Foreskin keratinocyte (primary cell): ENCODE measurements at places on chromosomes 16 and 17. TPM values are rescaled to one million over a fixed set of nuclear protein-coding genes. Genes with fewer than 3 reads are reported as not detected.

GRCh38 chr16:7979448-7980132 is 610.7 kb downstream of the TMEM114 start:
- no peak for DNase-seq

GRCh38 chr16:65119901-65120401 is 1.9 kb downstream of the CDH11 start:
- no peak for DNase-seq

GRCh38 chr16:75097941-75098901 is 18.4 kb downstream of the LDHD start:
- no peak for DNase-seq

DNA sequence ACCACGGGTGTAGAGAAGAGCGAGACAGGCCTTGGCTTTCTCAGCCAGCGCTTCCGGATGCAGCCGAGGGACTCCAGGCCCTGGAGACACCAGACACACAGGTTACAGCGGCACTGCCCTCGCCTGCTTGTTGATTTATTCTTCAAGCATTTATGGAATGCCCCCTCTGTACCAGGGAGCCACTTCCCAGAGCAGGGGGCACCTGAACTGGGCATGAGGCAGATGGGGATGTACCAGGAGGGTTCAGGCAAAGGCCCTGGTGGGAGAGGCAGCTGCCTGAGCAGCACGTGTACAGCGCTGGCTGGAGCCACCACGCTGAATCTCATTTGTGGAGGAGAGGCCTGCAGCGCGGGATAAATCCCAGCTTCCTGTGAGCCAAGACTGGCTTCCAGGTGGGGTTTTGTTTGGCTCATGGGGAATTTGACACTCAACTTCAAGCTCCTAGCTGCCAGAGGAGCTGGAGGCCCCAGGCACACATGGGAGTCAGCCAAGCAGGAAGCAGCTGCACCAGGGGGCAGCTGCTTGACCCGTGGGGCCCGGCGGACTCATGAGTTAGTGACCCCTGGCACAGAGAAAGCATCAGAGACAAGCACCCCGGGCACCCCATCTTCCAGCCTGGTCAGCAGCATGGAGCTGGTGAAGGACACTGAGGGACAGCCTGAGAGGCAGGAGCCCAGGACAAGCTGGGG is 59.7 kb downstream of the IL21R start:
- no peak for DNase-seq

DNA sequence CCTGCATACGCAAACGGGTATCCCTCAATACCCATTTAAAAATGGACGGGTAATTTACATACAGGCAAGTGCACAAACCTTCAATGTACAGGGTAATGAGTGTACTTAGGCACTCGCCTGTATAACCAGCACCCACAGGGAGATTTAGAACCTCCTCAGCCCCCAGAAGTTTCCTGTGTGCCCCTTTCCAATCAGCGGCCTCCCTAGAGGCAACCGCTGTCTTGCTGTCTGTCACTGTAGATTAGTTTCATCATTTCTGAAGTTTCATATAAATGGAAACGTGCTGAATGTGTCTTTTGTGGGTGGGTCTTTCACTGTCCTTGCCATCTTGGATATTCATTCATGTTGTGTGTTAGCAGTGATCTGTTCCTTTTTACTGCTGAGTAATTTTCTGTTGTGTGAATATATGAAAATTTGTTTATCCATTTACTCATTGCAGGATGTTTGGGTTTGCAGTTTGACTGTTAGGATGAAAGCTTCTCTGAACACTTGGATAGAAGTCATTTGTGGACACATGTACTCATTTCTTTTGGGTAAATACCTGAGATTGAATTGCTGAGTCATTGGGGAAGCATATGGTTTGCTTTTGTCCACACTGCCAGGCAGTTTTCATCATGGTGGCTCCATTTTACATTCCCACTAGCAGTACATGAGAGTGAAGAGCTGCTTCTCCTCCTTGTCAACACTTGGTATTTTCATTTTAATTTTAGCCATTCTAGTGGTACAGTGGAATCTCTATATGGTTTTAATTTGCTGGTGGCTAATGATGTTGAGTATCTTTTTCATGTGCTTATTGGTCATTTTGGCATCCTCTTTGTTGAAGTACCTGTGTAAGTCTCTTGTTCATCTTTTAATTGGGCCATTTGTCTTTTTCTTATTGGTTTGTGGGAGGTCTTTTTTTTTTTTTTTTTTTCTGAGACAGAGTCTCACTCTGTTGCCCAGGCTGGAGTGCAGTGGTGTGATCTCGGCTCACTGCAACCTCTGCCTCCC is 2.1 kb upstream of the ADCY7 start:
- DNase-seq, result peak; percentile 39

- no peak for DNase-seq
Observed at GRCh38 chr17:48462946-48463345, 32.9 kb upstream of the SKAP1 start.

DNA sequence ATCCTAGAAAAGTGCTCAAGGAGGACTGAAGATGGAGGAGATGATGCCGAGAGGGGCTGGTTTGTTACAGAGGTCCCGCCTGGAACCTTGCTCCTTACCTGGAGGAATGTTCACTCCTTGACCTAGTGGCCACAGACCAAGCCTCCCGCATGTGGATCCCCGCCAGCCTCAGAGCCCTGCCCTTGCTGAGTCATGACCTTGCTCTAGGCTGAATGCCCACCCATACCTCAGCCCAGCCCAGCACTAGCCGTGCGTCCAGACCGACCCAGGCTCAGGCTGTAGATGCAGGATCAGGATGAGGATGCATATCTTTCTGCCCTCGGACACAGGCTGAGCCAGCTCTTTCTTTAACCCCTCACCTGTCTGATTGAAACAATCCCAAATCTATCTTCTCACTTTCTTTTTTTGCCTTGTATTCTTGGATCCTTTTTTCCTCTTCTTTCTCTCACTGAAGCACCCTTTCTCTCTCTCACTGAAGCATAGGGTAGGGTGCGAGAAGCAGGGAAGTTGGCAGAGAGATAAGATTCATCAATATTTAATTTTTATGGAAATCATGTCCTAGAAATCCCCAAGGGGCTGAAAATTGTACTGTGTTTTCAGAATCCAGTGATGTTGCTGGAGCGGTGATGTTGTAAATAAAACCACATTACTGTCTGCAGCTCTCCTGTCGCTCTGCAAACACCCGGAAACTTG is 34.9 kb downstream of the WSCD1 start:
- no peak for DNase-seq

DNA sequence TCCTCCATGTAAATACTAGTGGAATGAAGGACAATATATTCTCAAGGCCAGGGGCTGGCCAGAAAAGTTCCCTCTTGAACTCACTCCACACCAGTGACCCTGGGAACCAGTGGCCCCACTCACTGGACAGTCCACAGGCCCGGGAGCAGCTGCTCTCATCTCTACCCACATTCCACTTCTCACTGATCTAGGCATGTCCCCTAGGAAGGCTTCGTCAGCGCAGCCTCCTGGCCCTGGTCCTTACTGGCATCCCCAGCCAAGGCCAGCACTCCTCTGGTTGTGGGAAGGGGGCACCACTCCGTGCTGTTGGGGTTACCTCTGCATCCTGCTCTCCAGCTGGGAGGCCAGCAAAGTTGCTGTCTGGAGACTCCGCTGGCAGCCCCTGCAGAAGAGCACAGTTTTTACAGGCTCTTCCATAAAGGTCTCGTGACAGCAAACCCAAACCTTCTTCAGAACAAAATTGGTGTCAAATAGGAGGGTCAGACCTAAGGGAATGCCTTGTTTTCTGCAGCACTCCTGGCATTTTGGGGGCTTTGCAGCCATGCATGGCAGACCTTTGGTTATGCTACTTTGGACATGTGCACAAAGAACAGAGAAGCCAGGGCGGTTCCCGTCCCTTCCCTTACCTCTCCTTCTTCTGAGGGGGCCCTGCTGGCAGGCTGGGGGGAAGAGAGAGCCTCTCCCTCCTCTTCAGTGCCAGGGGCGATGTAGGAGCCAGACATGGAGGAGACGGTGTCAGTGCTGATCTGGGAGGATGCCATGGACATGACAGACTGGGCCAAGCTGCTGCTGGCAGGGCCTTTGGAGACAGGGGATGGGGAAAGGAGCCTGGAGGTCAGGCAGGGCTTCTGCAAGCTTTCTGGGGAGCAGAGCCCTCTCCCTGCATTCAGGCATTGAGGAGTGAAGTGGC is 14.1 kb upstream of the FOXJ1 start:
- DNase-seq, result no peak

DNA sequence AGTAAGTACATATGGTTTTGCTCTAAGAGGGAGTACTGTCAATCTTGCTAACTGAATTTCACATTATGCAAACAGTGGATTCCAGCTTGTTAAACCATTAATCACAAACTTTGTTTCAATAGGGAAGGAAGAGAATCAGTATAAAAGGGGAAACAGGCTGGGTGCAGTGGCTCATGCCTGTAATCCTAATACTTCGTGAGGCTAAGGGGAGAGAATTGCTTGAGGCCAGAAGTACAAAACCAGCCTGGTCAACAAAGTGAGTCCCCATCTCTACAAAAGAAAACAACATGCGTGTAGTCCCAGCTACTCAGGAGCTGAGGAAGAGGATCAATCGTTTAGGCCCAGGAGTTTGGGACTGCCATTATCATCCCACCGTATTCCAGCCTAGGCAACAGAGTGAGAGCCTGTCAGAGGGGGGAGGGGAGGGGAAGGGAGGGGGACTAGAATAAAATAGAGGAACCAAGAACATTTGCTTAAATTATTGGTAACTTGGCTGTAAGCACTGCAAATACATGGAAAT is 65.7 kb downstream of the FBXL20 start:
- DNase-seq, result no peak

- peak; percentile 79 for DNase-seq
Observed at GRCh38 chr17:48100160-48100559, 1.1 kb downstream of the CBX1 start.

DNA sequence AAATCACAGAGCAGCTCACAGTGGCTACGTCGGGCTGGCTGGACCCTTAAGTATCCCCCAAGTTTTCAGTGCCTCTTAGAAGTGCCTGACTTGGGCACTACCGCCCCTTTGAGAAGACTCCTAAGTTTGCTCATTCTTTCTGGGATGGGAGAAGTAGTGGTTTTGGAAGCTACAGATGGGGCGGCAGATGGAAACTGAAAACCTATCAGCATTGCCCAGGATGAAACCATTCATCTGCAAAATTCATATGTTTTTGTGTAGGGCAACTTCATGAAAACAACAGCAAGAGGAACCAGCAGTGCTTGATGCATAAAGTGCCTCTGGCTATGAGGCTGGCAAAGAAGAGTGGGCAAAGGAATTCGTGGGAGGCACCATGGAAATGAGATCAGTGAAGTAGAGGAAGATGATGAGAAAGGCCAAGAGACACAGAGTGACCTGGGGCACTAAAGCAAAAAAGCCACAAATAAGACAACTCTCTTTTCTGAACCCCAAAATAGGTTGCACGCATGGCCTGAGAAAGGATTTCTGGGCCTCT is 277.1 kb downstream of the XYLT1 start:
- no peak for DNase-seq

DNA sequence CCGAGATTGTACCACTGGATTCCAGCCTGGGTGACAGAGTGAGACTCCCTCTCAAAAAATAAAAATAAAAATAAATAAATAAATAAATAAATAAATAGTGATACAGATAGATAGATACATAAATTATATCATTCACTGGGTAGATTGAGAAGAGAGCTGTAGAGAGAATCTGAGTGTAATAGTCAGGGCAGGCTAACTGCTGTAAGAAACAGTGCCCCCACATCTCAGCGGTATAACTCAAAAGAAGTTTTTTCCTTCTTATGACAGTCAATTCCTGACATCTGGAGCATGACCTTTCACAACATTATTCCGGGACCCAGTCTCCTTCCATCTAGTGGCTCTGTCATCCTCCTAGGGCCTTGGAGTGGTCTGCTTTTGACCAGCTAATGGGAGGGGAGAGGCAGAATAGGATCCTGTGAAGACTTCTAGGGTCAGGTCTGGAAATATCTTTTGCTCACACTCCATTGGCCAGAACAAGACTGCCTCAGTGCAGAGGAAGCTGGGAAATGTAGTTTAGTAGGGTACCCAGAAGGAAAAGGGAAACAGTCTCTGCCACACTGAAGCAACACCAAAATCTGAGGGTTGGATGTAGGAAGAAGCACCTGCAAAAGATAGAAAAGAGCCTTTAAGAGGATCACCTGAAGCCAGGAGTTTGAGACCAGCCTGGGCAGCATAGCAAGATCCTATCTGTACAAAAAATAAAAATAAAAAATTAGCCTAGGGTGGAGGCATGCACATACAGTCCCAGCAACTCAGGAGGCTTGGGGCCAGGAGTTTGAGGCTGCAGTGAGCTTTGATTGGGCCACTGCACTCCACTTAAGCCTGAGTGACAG is 3.0 kb upstream of the QPRT start:
- no peak for DNase-seq

GRCh38 chr17:20307326-20307910 is 159.9 kb downstream of the LGALS9B start:
- DNase-seq, result no peak

DNA sequence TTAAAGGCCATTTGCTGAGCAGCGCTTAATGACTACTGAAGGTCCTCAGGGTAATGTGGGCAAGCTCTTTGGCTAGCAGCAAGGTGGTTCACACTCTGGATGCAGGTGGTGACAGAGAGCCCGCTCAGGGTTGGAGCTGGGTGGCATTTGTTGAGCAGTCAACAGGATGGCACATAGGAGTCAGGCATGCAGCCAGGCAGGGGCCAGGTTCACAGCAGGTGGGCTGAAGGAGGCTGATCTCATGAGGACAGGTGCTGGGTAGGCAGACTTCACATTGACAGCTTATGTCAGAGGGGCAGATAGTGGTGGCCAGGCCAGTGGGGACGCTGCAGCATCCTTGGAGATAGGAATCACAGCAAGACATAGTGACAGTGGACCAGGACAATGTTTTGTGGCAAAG is 4.5 kb downstream of the KRTAP3-1 start:
- DNase-seq, result no peak

GRCh38 chr16:67163999-67164558 is 466 bp upstream of the HSF4 start:
- DNase-seq, result no peak

DNA sequence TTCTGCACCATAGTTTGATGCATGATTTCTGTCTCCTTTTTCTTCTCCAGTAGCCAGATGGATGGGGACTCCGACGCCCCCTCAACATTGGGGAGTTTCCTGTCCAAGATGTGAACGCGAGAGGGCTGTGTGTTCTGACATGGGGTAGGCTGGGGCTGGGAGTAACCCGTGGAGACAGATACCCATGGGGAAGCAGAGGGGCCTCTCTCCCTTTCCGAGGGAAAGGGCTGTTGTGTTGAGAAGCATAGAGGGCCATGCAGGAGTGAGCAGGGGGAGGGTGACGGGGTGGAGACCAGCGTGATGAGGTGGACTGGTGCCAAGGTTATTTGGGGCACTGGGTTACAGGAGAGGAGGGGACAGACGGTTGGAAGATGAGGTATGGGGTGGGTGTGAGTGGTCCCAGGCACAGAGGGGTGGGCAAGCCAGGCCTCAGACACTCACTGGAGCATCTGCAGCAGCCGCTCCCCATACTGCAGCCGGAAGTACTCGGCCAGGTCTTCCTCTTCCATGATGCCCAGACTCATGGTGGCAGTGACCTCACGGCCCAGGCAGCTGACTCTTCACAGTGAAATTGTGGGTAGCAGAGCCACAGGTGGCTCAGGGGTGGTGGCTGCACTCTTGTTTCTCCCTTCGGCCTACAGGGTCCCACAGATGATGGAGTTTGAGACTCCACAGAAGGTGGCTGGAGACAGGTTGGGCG is 400 bp downstream of the CCDC42 start:
- no peak for DNase-seq

- peak; percentile 34 for DNase-seq
Observed at GRCh38 chr16:53502331-53503269, at the start of gene AKTIP. AKTIP (minus strand) TSS chr16:53503209; CDS start chr16:53500259, 2,950 bp downstream.

The CFAP97D1 gene
- total RNA-seq, result not detected in 2 replicates

The IGFBP4 gene
- 7.7 and 18.4 TPM in 2 replicates for total RNA-seq

The MARVELD3 gene
- 13.6 and 14.2 TPM in 2 replicates for total RNA-seq

The GPR139 gene
- total RNA-seq, result not detected in 2 replicates

The CMTM1 gene
- 2.1 and 2.3 TPM in 2 replicates for total RNA-seq
